ENCODE measurements at places on chromosomes 4 and X. TPM values are rescaled to one million over a fixed set of nuclear protein-coding genes. Genes with fewer than 3 reads are reported as not detected.

Gene HERC5
- 0.13 TPM for total RNA-seq

Gene ADH5
- total RNA-seq, result 152 TPM

Gene GLRA3
- not detected for total RNA-seq

Gene ETDB
- total RNA-seq, result not detected

Gene TEX13D
- not detected for total RNA-seq

Gene ENAM
- total RNA-seq, result not detected

Gene TKTL1
- total RNA-seq, result not detected

Gene DUSP21
- total RNA-seq, result not detected

Gene BTK
- total RNA-seq, result not detected

Gene MAP7D3
- 5.1 TPM for total RNA-seq

Gene TMPRSS11A
- not detected for total RNA-seq

Gene CENPU
- total RNA-seq, result 1.9 TPM

Gene SAT1
- 1,193 TPM for total RNA-seq

Gene MAGEA8
- not detected for total RNA-seq

Gene CLDN34
- total RNA-seq, result not detected

Gene GPRIN3
- not detected for total RNA-seq

Gene SPACA5
- total RNA-seq, result not detected

Gene FATE1
- total RNA-seq, result not detected

Gene LNX1
- total RNA-seq, result 1.6 TPM

Gene CCDC160
- total RNA-seq, result not detected

Gene FRMD7
- total RNA-seq, result not detected

Measured in bronchial epithelial cell (primary cell).